ENCODE measurements at places on chromosomes 4 and X. TPM values are rescaled to one million over a fixed set of nuclear protein-coding genes. Genes with fewer than 3 reads are reported as not detected.

Gene FGF13
- 12.7 TPM for total RNA-seq

Gene LRAT
- not detected for total RNA-seq

Gene LGI2
- 2.2 TPM for total RNA-seq

Gene PUDP
- total RNA-seq: 1.7 TPM

Gene EGF
- total RNA-seq: not detected

Gene CHIC1
- total RNA-seq: 3.7 TPM

Gene LONRF3
- 11.0 TPM for total RNA-seq

Gene FHDC1
- total RNA-seq: 0.75 TPM

Gene CYSLTR1
- 8.9 TPM for total RNA-seq

DNA sequence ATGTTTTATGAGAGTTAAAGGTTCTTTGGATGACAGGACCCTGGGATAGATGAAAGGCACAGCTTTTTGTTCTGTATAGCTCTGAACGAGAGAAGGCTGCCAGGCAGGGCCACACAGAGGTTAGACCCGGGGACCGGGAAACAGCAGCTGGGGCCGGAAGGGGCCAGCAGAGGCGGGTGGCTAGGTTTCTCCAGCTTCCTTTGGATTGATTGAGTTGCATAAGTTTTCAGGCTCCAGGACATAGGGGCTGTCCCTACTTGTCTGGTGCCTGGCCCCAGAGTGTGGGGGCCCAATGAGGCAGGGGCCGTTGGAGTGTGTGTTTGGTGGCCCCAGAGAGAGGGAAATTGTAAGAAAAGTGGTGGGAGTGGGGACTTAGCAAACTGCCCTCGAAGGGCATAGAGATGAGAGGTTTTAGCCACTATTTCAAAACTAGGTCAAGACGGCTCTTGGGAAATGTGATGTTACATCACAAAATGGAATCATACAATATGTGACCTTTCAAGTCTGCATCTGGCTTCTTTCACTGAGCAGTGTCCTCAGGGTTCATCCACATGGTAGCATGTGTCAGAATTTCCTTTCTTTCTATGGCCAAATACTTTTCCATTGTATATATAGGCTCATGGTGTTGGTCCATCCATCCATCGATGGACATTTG, 3.7 kb downstream of the ZFP92 start:
- no peak for DNase-seq

DNA sequence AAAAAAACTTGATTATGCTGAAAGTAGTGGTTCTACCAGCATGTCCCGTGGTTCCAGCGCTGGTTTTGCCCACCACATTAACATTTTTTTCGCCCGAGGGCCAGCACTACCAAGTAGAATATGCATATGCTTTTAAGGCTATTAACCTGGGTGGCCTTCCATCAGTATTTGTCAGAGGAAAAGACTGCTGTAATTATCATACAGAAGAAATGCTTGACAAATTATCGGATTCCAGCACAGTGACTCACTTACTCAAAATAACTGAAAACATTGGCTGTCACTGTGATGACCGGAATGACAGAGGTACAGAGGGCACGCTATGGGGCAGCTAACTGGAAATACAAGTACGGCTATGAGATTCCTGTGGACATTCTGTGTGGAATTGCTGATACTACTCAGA, 34.6 kb downstream of the PRPS2 start:
- no peak for DNase-seq

DNA sequence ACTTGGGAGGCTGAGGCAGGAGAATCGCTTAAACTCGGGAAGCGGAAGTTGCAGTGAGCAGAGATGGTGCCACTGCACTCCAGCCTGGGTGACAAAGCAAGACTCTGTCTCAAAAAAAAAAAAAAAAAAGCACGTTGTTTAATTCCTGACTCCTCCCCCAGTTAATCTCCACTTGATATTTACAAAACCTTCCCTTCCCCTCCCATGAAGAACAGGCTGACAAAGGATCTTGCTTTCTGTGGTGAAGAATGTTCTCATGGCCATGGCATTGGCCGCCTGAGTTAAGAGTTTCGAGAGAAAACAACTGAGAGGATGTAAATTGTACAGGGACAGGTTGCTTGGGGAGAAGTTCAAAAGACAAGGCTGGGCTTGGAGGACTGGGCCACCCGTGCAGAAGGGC, 168.2 kb upstream of the BCOR start:
- no peak for DNase-seq

GRCh38 chr4:128832243-128832625, 22.7 kb downstream of the JADE1 start:
- no peak for DNase-seq

DNA sequence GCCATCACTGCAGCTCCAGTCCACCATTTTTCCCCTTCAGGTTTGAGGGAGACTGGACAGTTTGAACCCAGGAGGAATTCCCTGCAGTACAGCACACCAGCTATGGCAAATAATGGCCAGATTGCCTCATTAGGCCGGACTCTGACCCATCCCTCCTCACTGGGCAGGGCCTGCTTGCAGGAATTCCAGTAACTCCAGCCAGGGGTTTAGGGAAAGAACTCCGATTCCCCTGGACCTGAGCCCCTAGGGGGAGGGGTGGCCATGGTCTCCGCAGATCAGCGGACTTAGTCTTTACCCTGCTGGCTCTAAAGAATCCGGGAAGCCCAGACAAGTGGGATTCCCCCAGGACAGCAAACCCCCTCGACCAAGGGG, 342.8 kb downstream of the DMD start:
- DNase-seq: no peak

- no peak for DNase-seq
These were observed 145.6 kb upstream of the DCAF8L1 start for GRCh38 chrX:28126886-28127285.

DNA sequence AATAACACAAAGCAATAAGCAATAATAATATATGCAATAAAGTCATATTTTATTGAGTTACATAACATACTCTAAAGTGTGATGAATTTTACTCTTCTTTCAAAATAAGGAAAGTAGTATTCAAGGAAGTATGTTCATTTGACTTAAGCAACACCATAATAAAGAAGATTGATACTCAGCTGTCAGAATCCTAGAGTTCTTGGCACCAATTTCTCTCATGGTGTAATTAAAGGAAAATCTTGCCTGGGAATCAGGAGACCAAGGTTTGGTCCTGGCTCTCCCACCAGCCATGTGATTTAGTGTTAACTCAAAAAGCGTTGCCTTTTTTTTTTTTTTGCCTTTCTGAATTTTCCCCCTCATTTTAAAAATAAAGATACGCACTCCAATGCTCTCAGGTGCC, 17.1 kb downstream of the MYOZ2 start:
- no peak for DNase-seq

GRCh38 chr4:3302173-3302785, 9.5 kb downstream of the RGS12 start:
- no peak for DNase-seq

DNA sequence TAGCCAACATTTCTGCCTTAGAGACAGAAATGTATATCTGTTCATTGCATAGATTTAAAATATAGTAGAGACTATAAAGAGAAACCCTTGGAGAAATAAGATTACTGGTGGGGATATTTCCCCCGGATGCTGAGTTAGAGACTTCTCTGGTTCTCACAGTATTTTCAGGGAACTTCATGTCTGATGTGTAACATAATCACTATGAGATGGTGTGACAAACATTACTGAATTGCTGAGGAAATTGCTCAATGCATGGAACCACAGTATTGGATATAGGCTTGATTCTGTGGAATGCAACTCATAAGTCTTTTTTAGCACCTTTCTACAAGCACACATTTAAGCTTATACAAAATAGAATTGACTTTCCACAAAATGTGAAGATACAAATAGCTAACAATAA, 152.7 kb downstream of the SOWAHB start:
- DNase-seq: no peak

DNA sequence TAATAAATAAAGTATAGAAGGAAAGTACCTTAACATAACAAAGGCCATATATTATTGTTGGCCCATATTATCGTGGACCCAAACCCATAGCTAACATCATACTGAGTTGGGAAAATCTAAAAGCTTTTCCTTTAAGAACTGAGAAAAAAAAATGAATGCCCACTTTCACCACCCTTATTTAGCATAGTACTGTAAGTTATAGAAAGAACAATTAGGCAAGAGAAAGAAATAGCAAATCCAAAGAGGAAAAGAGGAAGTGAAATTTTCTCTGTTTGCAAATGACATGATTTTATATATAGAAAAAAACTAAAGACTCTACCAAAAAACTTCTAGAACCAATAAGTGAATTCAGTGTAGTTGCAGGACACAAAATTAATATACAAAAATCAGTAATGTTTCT, 1854.6 kb downstream of the PCDH7 start:
- DNase-seq: no peak

DNA sequence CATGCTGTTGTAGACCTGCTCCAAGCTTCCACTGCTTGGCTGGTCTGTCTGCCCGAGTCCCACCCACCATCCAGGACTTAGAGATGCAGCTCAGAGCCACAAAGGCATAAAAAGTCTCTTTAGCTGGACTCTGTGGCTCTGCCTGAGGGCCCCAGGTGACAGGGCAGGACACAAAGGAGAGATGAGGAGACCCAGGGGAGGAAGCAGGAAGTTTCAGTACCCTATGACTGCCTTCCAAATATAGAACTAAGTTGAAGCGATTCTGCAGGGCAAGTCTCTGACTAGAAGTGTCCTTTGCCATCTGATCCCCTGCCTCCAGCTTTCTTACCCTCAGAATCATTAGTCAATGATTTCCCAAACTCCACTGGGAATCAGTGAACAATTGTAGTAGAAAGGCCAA, 11.2 kb upstream of the CXCR3 start:
- no peak for DNase-seq

- no peak for DNase-seq
These were observed 251.7 kb upstream of the GNPDA2 start for GRCh38 chr4:44978020-44978419.

- no peak for DNase-seq
These were observed 144.6 kb upstream of the GPC4 start for GRCh38 chrX:133559909-133560308.

GRCh38 chr4:610411-611261, 14.7 kb upstream of the PDE6B start:
- peak; percentile 58 for DNase-seq

DNA sequence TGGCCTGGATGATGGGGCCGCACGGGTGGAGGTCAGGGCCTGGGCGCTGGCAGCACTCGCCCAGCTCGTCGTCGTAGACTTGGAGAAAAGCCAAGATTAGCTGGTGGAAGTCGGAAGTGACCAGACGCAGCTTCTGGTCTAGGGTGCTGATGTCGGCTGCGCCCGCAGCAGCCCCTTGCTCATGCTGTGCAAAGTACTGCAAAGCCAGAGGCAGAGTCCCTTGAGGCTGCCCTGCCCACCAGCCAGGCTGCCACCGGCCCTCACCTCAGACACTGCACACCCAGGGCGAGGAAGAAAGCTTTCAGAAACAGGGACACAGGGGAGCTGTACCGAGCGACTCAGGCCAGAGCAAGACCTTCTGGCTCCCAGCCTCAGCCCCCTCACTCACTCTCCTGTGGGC, 9.7 kb upstream of the TREX2 start:
- no peak for DNase-seq

DNA sequence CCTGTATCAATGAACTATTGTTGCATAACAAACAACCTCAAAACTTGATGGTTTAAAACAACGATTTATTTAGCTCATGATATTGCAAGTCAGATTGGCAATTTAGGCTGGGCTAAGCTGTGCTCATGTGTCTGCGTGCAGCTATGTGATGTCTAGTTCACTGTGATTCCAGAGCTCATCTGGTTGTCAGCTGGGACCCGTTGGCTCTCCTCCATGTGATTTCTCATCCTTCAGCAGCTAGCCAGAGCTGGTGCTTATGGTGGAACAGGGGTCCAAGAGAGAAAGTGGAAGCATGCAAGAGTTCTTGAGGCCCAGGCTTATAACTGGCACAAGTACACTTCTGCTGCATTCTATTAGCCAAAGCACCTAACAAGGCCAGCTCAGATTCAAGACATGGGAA, 28.8 kb upstream of the TRPC3 start:
- DNase-seq: no peak

- no peak for DNase-seq
These were observed 95.9 kb downstream of the SYTL5 start for GRCh38 chrX:38102240-38102639.

DNA sequence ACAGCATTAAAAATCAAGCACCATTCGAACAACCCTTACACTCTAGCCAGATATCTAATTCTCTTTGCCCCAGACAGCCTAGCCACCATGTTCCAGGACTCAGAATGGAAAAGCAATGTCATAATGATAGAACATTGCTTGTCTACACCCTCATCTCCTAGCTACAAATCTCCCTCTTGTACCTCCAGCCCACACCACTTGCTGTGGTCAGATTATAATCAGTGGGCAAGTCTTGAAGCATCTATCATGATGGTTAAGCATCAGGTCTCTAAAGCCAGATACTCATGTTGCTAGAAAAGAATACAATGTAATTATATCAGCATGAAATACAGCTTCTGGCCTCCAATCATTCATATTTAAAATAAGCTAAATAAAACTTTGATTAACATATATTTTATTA, 268.3 kb downstream of the NPFFR2 start:
- DNase-seq: no peak

DNA sequence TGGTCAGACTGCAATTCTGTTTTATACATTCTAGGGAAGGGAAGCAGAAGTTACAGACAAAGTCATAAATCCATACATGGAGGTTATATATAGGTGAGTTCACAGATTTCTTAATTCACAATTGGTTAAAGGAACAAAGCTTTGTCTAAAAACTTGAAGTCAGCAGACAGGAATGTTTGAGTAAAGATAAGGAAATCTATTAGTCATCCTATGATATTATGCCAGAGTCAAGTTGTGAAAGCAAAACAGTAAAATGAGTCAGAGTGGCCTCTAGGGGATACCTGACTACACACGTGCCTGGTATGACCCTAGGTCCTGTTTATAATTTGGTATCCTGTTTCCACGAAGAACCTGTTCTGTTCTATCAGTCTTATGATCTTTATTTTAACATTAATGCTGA, 31.5 kb downstream of the ACTRT1 start:
- DNase-seq: no peak

- DNase-seq: no peak
These were observed 58.7 kb upstream of the MAML3 start for GRCh38 chr4:140212646-140213045.

- no peak for DNase-seq
These were observed 16.0 kb downstream of the GAB1 start for GRCh38 chr4:143352720-143353119.

DNA sequence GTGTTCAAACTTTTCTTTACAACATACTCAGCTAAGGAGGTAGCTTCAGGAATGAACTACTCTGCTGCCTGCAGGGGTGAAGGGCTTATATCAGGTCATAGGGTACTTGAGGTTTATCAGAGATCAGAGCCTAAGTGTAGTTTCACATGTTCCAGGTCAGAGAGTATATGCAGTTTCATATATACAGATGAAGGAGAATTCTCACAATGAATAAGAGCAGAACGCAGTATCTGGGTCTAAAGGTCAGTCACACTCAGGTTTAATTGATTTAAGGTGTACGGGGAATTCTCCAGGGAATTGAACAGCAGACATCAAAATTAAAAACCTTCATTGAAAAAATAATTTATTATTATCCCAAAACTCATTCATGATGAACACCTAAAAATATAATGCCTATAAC, 700.6 kb downstream of the TECRL start:
- no peak for DNase-seq

DNA sequence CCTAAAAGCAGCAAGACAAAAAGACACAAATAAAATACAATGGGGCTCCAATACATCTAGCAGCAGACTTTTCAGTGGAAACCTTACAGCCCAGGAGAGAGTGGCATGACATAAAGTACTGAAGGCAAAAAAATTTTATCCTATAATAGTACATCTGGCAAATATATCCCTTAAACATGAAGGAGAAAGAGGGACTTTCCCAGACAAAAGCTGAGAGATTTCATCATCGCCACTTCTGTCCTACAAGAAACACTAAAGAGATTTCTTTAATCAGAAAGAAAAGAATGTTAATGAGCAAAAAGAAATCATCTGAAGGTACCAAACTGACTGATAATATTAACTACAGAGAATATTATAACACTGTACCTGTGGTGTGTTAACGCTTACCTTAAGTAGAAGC, 86.4 kb downstream of the ANKRD17 start:
- DNase-seq: no peak
